Left renal cortex interstitium (tissue), 4 donors: ENCODE measurements at places on chromosomes 3 and 15.

GRCh38 chr3:133860519-133860918 lies 35.2 kb downstream of the RAB6B start:
- DNase-seq, result no peak

- DNase-seq, result no peak
Observed at GRCh38 chr3:152299249-152299976, 30.7 kb downstream of the MBNL1 start.

GRCh38 chr3:160928183-160928726 lies 172.2 kb downstream of the PPM1L start:
- DNase-seq, result no peak

DNA sequence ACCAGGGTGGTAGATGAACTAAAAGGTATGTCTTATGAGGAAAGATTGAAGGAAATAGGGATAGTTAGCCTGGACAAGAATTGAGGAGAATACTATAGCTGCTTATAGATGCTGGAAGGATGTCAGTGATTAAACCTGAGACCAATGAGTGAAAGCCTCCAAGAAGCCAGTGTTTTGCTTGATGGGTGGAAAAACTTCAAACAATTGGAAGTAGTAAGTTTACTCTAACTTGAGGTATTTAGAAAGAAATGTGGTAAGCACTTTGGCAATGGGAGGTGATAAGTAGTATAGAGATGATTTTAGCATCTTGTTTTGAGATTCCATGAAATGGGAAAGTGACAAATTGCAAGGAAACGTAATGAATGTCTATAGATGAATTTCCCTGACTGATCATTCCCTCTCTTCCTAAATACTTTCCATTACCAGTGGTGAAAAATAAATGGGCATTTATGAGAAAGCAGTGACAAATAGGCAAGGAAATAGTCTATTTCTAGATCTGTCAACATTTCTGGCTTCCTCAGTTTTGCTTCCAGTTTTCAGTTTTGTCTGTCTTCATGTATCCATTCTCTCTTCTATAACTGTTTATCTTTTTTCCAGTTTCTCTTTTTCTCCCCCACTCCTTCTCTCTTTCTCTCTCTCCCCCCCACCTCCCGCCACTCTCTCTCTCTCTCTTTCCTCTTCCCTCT lies 19.2 kb downstream of the SLC15A2 start:
- DNase-seq, result no peak

GRCh38 chr3:16467393-16467792 lies 46.1 kb downstream of the RFTN1 start:
- no peak for DNase-seq

DNA sequence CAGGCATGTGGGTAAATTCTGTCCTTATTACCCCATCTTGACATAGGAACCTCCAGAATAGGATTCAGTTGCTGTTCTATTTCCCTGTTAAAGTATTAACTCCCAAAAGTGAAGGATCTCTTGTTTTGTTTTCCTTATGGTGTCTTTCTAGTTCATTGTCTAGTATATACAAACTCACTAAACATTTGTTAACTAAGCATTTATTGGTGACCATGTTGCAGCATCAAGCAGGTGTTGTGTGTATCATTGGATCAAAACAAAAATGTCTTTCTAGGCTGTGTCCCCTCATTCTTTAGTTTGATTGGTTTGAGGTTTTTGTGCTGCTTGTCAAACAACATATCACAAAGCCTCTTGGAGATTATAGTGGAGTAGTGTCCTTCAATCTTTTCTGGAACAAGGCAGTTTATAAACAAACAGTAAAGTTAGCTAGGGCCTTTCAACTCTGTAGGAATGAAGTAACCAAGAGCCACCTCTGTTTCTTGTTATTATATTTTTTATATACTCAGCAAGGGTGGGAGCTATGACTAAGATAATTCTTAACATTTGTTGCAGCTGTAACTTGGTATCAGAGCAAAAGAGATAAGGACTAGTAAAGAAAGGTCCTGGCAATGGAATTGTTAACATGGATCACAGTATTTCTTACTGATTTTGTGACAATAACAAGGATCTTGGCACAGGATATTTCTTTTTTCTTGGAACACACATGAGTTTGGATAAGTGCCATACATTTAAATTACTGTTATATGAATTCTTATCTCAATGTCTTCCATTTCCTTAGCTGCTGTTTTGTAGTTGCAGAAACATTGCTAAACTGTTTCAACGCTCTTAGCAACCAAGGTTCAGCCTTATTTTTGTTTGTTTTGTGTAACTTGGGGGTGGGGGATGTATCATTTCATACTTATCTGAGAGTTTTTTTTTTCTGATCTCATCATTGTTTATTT lies 49.3 kb downstream of the TMOD3 start:
- peak; percentile 39 for DNase-seq

- DNase-seq, result no peak
Observed at GRCh38 chr15:81023483-81024264, 23.0 kb downstream of the TLNRD1 start.

GRCh38 chr3:85604641-85605040 lies 645.9 kb downstream of the CADM2 start:
- no peak for DNase-seq

DNA sequence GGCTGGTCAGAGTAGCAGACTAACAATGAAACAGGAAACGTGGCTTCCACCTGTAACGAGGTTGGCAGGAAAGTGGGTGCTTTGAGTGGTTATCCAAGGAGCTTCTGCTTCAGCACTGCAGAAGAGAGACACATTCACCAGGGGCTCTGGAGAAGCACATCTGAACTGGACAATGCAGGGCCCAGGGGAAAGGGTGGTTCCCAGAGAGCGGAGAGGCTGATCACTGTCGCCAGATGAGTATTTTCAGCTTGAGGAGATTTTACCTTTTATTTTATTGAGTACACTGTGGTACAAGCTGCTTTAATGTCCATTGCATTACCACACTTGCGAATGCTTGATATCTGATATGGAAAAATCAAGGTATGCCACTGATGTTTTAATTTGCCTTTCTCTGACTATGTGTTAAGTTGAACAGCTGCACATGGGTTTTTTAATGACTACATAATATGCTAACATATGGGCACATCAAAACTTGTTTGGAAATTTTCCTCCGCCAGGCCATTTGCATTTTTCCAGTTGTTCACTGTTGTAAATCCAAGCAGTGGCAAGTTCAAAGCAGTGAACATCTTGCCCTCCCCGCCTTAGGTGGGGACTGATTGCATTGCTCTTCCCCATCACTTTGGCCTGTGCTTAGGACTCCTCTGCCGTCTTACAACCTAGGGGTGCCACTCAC lies 52.1 kb downstream of the LRTM1 start:
- DNase-seq, result no peak

DNA sequence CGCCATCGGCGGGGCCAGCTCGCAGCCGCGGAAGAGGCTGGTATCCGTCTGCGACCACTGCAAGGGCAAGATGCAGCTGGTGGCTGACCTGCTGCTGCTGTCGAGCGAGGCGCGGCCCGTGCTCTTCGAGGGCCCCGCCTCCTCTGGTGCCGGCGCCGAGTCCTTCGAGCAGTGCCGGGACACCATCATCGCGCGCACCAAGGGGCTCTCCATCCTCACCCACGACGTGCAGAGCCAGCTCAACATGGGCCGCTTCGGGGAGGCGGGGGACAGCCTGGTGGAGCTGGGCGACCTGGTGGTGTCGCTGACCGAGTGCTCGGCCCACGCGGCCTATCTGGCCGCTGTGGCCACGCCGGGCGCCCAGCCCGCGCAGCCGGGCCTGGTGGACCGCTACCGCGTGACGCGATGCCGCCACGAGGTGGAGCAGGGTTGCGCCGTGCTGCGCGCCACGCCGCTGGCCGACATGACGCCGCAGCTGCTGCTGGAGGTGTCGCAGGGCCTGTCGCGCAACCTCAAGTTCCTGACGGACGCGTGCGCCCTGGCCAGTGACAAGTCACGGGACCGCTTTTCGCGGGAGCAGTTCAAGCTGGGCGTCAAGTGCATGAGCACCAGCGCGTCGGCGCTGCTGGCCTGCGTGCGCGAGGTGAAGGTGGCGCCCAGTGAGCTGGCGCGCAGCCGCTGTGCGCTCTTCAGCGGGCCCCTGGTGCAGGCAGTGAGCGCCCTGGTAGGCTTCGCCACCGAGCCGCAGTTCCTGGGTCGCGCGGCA lies 1.8 kb downstream of the TLNRD1 start:
- DNase-seq, result no peak

- DNase-seq, result no peak
Observed at GRCh38 chr3:69740103-69741021, 1.1 kb downstream of the MITF start.

- DNase-seq, result peak; percentile 66
Observed at GRCh38 chr3:170835336-170835735, 34.7 kb downstream of the RPL22L1 start.

DNA sequence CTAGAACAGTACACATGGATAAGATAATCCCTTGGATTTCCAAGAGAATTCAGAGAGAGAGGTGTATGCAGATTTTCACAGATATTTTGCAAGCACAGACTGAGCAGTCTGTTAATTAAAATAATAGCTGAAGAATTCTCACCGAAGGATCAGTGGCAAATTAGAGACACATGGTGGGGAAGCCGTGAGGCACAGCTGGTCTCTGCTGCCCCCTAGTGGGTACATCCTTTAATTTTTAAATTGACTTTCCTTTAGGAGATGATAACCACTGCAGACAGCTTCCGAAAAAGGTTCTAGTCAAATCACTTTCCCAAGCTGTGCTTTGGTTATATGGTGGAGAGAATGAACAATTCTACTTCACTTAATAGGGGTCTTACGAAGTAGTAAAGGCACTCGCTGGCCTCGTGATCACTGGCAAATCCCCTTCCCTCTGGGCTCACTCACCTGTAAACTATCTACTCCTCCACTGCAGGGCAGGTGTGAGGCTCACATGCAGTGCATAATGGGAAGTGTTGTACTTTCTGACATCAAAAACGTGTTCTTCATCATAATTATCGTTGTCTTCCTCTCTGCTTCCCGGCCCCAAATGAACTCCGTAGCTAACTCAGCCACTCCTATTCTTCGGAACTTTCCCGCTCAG lies 19.5 kb downstream of the MESD start:
- DNase-seq, result no peak

DNA sequence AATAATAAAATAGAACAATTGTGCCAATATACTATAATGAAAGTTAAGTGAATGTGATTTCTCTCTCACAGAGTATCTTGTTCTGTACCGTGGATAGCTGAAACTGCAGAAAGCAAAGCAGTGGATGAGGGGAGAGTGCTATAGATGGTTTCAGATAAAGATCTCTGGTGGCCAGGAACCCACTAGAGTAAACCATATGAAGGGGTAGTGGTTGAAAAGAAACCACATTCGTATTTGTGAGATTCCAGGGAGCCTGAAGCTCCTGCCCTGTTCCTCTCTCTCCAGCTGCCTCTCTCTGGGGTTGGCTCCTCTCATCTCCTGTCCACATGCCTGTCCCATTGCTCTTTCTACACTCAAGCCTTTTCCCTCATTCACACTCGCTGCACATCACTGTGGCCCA lies 8.9 kb downstream of the ABHD17C start:
- no peak for DNase-seq

DNA sequence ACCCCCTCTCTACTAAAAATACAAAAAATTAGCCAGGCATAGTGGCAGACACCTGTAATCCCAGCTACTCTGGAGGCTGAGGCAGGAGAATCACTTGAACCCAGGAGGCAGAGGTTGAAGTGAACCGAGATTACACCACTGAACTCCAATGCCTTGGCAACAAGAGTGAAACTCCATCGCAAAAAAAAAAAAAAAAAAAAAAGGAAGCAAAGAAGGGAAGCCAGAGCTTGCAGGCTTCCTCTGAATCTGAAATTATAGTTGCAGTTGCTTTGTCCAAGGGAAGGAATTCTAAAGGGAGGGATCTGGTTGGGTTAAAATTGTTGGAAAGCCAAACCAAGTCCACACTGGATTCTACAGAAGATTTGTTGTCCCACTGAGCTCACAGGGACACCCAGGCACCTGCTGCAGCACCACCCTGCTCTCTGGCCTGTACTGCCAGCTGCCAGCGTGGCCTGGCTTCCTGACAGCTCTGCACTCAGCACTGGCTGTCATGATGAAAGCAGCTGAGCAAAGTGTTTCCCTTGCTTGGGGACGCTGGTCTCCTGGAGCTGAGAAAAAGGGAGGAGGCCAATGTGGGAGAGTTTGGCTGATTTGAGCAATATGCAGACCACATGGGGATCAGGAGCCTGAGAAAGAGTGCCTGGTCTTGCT lies 88.8 kb upstream of the HES1 start:
- DNase-seq, result no peak

GRCh38 chr3:50317300-50317699 lies 5.2 kb downstream of the HYAL2 start:
- DNase-seq, result no peak

GRCh38 chr3:193572426-193572908 lies 17.8 kb upstream of the ATP13A4 start:
- peak; percentile 36 for DNase-seq

- no peak for DNase-seq
Observed at GRCh38 chr15:38512901-38513300, 51.7 kb downstream of the RASGRP1 start.

GRCh38 chr3:10629671-10630040 lies 124.3 kb upstream of the ATP2B2 start:
- DNase-seq, result no peak

- no peak for DNase-seq
Observed at GRCh38 chr3:152097120-152097519, 171.6 kb upstream of the MBNL1 start.

DNA sequence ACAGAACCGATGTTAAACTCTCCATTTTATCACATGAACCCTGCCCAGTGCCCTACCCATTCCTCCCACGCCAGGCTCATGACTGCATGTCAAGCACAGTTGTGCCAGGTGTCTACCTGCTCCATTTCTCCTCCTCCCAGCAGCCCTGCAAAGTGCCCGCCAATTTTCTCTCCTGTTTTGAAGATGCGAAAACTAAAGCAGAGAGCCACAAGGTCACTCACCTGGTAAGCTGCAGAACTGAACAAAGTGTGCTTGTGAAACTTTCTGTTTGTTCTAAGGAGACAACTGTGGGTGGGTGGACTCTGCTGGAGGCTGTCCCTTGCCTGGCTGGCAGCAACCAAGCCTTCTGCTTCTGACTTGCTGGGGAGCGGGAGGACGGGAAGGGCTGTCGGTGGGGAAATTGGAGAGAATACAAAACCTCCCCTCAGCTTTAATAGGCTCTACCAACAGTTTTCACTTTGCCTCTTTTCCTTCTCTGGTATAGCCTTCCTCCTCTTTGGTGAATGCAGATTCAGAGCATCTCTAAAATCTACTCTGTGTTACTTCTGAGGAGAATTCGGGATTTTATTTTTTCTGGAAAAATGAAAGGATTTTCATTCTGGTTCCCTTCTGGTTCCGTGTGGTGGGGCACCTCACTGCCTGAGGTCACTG lies 23.0 kb downstream of the LIMD1 start:
- DNase-seq, result no peak
